Pancreas (tissue), 10 donors: ENCODE measurements at places on chromosomes 16 and 17. TPM values are rescaled to one million over a fixed set of nuclear protein-coding genes. Genes with fewer than 3 reads are reported as not detected.

The CAPN15 gene
- total RNA-seq, result 25.4 TPM

The GP2 gene
- total RNA-seq, result 31,656 TPM

The CLEC3A gene
- total RNA-seq, result not detected

DNA sequence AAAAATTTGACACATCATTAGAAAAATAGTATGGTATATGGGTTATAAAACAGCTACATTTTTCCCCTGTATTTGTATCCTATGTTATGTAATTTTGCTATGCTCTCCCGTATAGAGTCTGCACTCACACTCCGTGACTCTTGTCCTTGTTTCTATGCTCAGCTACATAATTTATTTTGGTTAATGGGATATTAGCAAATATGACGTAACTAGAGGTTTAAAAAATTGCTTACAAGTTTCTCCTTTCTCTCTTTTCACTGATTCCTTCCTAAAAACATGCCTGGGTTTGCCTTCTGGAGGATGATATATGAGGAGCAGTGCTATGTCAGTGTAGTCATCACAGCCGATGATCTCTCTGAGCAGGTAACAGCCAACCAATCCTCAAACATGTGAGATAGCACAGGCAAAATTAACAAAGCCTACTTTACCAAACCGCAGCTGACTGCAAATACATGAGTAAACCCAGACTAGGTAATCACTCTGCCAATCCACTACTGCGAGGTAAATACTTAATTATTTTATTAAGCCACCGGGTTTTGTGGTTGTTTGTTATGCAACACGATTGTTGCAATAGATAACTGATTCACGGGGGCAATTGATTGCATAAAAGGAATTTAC is 126.9 kb downstream of the KIF2B start:
- DNase-seq, result no peak
- H3K27me3 ChIP-seq, result no peaks in the 10 kb centered on the region
- no peaks in the 10 kb centered on the region for H3K36me3 ChIP-seq
- no peak overlapping the region for H3K27ac ChIP-seq
- H3K4me3 ChIP-seq, result no peak overlapping the region

- no peak overlapping the region for H3K27ac ChIP-seq
- DNase-seq, result no peak
- H3K27me3 ChIP-seq, result no peaks in the 10 kb centered on the region
- H3K4me1 ChIP-seq, result no peaks in the 10 kb centered on the region
- no peak overlapping the region for H3K4me3 ChIP-seq
Measured at GRCh38 chr16:51545951-51546350, 394.9 kb upstream of the SALL1 start.

GRCh38 chr16:53040788-53041187 is 11.9 kb downstream of the CHD9NB start:
- no peak overlapping the region for H3K4me3 ChIP-seq
- H3K27ac ChIP-seq, result no peak overlapping the region
- H3K36me3 ChIP-seq, result no peaks in the 10 kb centered on the region
- H3K4me1 ChIP-seq, result peaks cover 4% of the 10 kb centered on the region

DNA sequence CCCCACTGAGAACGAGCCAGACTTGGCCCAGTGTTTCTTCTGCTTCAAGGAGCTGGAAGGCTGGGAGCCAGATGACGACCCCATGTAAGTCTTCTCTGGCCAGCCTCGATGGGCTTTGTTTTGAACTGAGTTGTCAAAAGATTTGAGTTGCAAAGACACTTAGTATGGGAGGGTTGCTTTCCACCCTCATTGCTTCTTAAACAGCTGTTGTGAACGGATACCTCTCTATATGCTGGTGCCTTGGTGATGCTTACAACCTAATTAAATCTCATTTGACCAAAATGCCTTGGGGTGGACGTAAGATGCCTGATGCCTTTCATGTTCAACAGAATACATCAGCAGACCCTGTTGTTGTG is 631 bp downstream of the BIRC5 start:
- no peak for DNase-seq
- peaks cover 4% of the 10 kb centered on the region for H3K4me1 ChIP-seq
- no peak overlapping the region for H3K4me3 ChIP-seq
- no peaks in the 10 kb centered on the region for H3K36me3 ChIP-seq
